Fibroblast of skin of left quadriceps (primary cell): ENCODE measurements at places on chromosomes 3 and 15.

GRCh38 chr3:58630710-58631092 lies 35.9 kb downstream of the FAM3D start:
- no peak for DNase-seq

- DNase-seq = peak; percentile 14
Observed at GRCh38 chr3:118628704-118629341, 405.8 kb downstream of the IGSF11 start.

DNA sequence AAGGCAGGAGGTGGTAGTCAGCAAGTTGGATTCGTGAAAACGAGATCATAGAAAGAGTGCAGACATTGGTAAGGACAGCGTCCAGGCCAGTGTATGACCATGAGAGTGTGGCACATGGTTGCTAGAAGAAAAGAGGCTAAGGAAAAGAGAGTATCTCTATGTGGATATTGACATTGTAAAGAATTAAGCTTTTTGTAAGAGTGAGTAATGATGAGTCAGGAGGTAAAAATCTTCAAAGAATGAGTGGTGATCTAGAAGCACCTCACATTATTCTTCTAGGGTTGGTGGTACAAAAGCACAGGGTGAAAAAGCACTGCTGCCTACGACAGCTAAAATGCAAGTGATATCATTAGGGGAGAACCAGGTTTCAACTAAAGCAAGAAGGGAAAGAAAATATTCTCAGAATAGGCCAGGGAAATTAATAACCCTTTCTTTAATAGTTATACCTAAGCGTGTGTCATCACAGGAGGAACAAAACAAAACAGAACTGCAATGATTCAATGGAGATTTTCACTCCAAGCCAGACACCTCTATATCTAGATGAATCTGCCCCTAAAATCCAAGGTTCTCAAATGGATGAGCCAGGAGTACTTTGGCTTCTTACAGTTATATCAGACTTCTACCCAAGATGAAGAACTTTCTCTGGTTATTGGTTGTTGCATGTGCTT lies 884.7 kb downstream of the NAALADL2 start:
- DNase-seq = peak; percentile 32

GRCh38 chr3:137854533-137855261 lies 90.6 kb downstream of the SOX14 start:
- DNase-seq = no peak

DNA sequence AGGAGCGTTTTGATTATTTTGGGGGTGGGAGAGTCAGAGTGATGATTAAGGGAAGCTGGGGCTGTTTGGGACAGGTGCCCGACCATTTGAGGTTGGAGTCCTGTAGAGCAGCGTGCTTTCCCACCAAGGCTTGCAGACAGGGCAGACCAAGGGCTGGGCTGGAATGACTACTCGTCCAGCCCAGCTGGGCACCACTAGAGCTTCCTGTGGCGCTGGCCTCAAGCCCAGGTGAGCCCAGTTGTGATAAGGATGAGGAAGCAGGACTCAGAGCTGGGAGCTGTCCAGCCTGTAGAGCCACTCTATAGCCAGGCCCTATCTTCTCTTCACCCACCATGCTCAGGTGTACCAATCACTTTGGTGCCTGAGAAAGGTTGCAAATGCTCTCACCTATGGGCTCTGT lies 75.8 kb upstream of the ACAN start:
- no peak for DNase-seq

- peak; percentile 4 for DNase-seq
Observed at GRCh38 chr3:59364496-59364895, 314.7 kb upstream of the CFAP20DC start.
